Stimulated activated CD8-positive, alpha-beta memory T cell treated with anti-CD3 and anti-CD28 coated beads, Interleukin-15, amount 100 ng/mL, for 4 hours (primary cell): ENCODE measurements at places on chromosomes 7 and 10.

DNA sequence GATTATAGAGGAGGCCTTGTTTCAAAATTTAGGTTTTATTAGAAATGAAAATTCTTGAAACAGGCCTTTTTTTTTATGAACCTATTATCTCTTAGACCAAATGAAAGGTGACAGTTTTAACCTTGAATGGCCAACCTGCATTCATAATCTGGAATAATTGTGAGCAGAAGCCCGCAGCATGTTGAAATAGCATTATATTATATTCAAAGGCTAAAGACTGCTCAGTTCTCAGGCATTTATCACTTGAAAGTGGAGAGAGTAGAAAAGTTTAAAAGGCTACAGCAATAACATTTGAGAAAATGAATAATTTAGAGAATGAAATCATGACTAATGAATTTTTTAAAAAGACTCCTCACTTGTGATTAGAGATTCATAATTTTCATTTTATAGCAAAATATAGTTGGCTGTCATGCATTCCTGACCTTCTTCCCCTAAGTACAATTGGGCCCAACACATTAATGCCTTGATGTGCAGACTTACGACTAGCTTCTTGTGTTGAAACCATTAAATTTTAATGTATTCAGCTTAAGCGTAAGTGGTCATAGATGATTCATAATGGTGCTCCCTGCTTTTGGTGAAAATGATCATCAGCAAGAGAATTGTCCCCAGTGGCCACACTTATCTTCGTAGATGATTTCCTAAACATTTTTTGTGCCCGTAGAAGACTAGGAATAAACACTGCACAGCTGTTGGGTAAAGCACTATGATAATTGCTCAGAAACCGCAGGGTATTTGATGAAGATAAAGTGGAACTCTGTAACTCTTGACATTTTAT is 346.6 kb upstream of the BMPER start:
- DNase-seq: no peak

GRCh38 chr10:43689618-43689954 is 40.9 kb upstream of the ZNF32 start:
- no peak for DNase-seq

DNA sequence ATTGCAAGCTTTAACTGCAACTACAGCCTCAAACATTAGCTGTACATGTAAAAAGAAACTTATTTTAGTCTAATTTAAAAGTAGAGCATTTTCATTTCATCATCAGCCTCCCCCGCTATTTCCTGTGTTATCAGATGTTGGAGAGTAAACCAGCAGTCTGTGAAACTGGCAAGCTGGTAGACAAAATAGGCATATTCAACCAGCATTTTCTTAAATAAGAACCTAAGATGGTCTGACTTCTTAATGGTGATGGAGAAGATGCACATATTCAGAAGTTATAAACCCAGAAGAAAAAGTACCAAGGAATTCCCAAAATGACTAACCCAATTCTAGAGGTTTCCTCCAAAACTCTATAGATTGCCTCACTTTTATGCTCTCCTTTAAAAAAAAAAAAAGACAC is 24.9 kb downstream of the PIK3AP1 start:
- DNase-seq: no peak

GRCh38 chr7:111357691-111358090 is 204.6 kb downstream of the IMMP2L start:
- no peak for DNase-seq

DNA sequence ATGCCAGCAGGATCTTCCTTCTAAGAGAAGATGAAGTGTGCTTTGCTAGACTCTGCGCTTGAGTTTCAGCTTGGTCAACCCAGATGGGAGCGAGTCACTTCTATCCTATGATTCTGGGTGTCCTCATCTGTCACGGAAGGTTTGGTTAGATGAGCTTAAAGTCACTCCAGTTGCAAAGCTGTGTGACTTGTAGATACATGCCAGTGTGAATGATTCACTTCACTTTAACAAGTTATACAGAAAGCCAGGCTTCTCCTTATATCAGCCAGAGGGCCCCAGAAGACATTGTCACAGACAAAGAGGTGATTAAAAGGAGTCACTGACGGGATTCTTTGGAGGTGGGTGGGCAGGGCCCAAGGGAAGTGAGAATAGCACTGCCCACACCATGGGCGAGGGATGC is 122.6 kb upstream of the PFKP start:
- no peak for DNase-seq

DNA sequence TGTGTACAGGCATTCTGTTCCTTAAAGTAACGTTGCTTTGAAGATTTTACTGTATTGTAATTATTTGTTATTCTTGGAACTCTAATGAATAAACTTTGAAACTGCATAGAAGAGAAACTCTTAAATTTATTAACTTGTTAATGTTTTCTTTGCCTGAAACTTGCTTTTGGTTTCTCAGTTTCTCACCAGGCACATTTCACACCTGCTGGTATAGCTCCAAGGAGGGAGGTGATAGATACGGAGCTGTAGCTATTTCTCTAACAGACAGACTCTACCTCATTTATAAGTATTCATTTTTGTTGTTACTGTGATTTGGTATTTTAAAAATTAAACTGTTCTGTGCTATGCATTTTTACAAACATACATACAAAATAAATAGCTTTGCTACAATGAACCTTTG is 32.7 kb downstream of the R3HCC1L start:
- no peak for DNase-seq

DNA sequence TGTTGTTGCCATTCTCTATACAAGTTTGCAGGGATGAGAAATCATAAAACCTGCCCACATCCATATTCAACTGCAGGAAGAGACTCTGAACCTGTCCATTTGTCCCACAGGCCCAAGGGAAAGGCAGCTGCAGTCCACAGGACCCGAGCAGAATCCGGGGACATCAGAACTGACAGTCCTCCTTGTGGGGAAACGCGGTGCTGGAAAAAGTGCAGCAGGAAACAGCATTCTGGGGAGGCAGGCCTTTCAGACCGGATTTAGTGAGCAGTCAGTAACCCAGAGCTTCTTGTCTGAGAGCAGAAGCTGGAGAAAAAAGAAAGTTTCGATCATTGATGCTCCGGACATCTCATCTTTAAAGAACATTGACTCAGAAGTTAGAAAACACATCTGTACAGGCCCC is 23.5 kb downstream of the GIMAP8 start:
- no peak for DNase-seq

DNA sequence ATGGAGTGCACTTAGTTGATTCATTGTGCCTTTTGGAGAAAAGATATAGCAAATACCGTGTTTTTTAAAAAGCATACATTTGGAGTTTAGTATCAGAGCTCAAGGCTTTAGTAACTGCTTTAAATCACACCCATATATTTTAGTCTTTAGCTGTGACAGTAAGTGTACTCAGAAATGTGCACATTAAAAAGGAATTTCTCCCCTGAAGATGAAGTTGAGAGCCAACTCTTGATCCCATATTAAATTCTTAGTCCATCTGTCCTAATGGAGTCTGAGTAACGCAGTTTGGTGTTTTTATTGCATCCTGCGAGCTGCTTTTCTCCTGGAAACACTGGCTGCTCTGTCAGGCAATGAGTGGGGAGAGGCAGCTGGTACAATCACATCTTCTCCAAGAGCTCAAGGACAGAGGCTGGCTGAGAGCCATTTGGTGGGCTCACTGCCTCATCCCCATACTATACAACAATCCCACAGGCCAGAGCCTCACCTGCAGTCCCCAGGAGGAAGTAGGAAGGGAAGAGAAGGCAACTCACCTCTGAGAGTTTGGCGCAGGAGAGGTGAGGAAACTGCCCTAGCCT is 473.6 kb upstream of the C7orf33 start:
- no peak for DNase-seq

DNA sequence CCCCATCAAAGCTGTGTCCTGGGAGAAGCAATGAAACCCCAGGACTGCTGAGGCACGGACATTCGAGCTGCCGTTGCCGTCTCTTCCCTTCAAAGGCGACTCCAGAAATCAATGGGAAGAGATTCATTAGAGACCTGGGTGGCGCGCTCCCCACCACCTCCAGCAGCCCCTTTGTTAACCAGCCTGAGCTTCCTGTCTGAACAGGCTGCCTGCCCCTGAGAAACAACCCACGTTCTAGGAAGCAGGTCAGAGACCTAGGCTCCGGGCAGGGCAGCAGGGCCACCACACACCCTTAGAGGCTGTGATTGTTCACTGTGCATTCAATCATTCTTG is 110.9 kb upstream of the PPIF start:
- no peak for DNase-seq
